ENCODE measurements at places on chromosomes 1 and 21.

- DNase-seq: no peak
Observed at GRCh38 chr1:118043624-118044023, 114.1 kb downstream of the WDR3 start.

- no peak for DNase-seq
Observed at GRCh38 chr21:42097274-42097673, 26.2 kb downstream of the UMODL1 start.

GRCh38 chr1:102853136-102853535 lies 255.2 kb downstream of the COL11A1 start:
- no peak for DNase-seq

- no peak for DNase-seq
Observed at GRCh38 chr1:112634367-112634766, 14.7 kb downstream of the CAPZA1 start.

GRCh38 chr1:47238935-47239592 lies 7.0 kb upstream of the TAL1 start:
- no peak for DNase-seq

DNA sequence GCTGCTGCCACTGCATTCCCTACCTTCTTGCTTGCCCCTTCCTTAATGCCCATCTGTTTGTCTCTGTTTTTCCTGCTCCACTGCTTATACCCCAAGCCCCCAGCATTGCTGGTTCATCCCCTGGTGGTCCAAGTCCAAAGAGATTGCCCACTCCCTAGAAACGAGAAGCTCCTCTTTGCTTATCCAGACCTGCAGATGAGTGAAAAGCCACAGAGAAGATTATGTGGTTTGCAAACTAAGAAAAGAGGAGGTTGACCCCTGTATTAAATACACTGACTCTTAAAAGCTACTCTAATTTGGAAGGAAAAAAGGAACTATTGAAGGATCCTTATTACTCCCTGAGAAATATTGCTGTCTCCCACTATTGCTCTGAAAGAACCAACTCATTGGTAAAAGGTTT lies 146.8 kb upstream of the RAB4A start:
- DNase-seq: no peak

DNA sequence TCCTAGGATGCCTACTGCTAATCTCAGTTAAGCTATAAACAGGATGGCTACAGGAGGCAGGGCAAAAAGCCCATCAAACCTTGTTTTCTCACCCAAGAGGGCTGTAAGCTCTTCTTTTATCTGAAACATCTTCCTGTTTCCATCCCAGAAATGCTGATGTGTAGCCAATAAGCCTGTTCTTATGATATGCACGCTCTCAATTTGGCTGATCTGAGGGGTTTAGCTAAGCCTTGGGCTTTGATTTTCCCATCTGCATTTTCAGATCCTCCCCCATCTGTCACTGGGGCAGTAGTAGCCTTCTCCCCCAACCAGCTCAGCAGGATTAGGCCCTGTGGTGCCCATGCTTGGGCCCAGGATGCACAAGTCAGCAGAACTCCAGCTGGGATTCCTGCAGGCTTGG lies 105.0 kb downstream of the BRINP2 start:
- no peak for DNase-seq

GRCh38 chr1:46577671-46578070 lies 26.2 kb upstream of the KNCN start:
- no peak for DNase-seq

DNA sequence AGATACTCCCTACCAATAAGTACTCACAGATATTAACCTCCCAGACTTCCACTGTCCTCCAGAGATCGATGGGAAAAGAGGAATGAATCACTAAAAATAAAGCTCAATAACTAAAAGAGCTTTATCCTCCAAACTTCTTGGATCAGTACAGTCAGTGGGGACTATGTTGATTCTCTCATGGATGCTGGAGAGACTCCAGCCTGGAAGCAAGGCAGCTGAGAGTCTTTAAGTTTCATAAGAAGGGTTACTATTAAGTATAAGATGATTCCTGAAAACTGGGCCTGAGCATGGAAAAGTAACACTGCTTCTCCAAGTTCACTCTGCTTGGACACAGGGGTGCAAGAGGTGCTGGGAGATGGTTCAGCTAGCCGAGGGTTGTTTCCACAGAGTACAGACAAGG lies 6.2 kb upstream of the DDR2 start:
- no peak for DNase-seq

GRCh38 chr1:203465948-203466347 lies 9.7 kb upstream of the PRELP start:
- DNase-seq: no peak

DNA sequence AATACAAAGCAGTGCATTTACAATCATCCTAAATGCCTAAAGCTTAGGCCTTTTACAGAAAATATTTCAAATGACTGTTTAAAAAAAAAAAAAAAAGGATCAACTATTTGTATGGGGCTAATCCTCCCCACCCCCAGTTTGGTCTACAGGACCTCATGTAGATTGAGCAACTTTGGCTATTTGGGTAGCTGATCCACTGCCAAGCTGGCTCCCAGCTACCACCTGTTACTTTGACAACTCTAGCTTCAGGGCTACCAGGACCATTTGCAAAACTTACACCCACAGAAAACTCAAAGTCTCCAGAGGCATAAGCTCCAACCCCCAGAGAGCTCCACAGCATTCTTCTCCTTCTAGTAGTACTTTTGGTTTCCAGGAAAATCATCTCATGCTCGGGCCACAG lies 29.4 kb downstream of the JAK1 start:
- DNase-seq: no peak

- DNase-seq: no peak
Observed at GRCh38 chr1:207711285-207711684, 40.6 kb upstream of the CD46 start.

- DNase-seq: no peak
Observed at GRCh38 chr1:160032165-160032820, 503 bp upstream of the PIGM start.

- DNase-seq: no peak
Observed at GRCh38 chr1:192884241-192884640, 75.4 kb downstream of the RGS2 start.

- DNase-seq: no peak
Observed at GRCh38 chr1:84834419-84835064, 58.5 kb downstream of the LPAR3 start.

DNA sequence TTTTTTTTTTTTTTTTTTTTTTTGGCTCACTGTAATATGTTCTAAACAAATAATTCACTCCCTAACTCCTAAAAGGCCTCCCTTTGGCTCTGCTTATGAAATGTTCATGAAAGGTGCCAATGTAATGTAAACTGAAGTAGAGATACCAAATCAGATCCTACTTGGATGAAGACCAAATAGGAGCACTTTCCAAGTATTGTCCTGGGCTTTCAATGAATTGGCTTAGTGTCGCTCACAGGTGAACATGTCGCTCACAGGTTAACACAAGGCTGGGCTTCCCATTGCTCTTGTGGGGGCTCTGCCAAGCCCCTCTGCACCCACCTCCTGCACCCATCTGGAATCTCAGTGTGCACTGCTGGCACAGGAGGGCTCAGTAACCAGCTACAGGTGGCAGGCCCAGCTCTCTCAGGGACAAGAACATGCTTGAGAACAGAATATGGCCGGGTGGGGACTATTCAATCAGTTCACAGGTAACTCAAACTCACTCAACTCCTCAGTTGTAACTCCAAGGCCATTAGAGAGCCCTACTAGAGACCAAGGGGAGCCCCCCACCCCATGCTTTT lies 10.6 kb upstream of the CD58 start:
- DNase-seq: no peak

- peak; percentile 72 for DNase-seq
Observed at GRCh38 chr1:19643602-19644394, at the start of gene NBL1. Gene NBL1, plus strand, starts transcription at chr1:19644311. Its CDS starts 10,720 bp downstream, at chr1:19655031.

GRCh38 chr1:228152918-228153258 lies 3.2 kb downstream of the GJC2 start:
- no peak for DNase-seq

DNA sequence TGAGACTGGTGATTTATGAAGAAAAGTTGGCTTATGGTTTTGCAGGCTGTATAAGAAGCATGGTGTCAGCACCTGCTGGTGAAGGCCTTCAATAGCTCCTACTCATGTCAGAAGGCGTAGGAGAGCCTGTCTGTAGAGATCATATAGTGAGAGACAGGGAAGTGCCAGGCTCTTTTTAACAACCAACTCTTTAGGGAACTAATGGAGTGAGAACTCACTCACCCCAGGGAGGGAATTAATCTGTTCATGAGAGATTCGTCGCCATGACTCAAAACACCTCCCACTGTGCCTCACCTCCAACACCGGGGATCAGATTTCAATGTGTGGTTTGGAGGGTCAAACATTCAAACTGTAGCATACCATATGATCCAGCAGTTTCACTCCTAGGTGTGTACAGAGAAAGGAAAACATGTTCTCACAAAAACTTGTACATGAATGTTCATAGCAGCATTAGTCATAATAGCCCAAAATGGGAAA lies 72.6 kb downstream of the TTC3 start:
- DNase-seq: no peak

DNA sequence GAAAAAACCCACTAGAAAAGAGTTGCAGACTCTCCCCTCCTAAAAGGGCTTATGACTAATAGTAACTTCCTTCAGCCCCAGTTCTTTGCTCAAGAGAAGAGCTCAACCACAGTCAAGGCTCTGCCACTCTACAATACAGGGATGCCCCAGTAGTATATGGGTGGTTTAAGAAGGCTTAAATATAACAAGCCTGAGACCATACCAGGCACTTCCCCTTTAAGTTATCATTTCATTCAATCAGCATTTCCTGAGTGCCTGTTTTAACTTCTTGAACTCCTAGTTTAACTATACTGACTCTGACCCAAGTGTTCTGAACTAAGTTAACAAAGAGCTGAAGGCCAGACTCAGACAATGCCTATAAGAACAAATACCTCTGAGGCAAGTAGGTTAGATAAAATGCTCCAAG lies 19.8 kb downstream of the PRPF38A start:
- DNase-seq: peak; percentile 79

DNA sequence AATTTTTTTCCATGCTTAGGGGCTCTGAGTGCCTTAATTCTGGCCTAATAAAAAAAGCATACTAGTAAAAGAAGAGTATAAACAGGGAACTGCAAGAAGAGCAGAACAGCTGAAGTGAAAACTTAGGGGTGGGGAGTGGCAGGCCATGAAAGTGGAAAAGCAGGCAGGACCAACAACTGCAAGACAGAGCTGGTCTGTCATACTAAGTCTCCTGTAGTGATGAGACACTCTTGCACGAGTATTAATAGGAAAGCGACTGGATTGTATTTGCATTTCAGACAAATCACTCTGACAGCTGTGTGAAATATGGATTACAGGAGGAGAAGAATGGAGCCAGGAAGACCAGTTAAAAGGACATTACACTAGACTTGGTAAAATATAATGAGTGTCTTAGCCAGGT lies 449.9 kb downstream of the NUF2 start:
- DNase-seq: no peak

- DNase-seq: no peak
Observed at GRCh38 chr21:42013931-42014330, 3.8 kb upstream of the ZBTB21 start.

DNA sequence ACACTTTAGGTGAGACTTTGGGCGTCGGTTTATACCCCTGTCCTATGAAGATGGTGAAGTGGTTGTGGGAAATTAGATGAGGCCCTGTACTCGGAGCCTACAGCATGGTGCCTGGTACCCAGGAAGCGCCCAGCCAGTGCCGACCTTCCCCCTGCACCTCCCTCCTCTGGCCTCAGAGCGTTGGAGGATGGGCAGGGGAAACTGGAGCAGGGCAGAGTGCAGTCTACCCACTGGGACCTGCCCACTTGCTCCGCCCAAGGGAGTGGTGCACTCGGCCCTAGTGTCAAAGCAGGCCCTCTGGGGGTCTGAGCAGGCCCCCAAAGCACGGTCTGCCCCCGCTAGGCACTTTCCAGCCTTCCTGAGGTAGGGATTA lies 13.0 kb upstream of the TTC22 start:
- DNase-seq: no peak

- no peak for DNase-seq
Observed at GRCh38 chr1:71986160-71986559, 296.2 kb downstream of the NEGR1 start.

GRCh38 chr1:5998051-5998905 lies 6.1 kb upstream of the NPHP4 start:
- no peak for DNase-seq

- no peak for DNase-seq
Observed at GRCh38 chr1:233614173-233614742, 352 bp downstream of the KCNK1 start.

- no peak for DNase-seq
Observed at GRCh38 chr1:17188889-17189631, 15.9 kb upstream of the PADI1 start.
